ENCODE measurements at places on chromosomes 13 and 19.

DNA sequence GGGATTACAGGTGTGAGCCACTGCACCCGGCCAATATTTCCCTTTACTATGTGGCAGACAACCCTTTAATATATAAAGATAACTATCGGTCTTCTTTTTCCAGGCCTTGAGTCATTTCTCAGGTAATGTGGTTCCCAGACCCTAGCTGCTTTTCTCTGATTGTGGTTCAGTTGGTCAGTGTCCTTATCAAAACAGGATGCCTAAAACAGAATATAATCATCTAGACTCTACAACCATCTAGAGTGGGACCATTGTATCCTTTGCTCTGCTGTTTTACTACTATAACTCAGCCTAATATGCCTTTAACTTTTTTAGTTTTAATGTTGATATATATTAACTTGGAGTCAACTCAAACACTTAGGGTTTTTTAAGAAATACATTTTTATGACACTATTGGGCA, 30.0 kb upstream of the HMGB1 start:
- no peak for DNase-seq

- DNase-seq, result no peak
Measured at GRCh38 chr19:16605115-16605514, 22.9 kb downstream of the MED26 start.

DNA sequence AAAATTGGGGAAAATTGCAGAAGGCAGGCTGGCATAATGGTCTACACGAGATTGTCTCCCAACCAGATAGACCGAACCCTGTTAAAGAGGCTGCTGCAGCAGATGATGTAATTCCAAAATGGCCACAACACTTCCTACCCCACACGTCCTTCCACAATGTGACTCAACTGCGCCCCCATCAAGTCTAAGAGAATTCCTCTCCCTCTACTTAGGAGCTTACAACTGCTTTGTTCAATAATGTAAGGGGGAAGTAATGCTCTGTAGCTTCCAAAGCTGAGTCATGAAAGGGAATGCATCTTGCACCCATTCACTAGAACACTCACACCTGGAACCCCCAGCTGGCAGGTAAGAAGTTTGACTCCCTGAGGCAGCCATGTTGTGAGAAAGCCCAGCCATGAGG, 117.8 kb upstream of the IRS2 start:
- DNase-seq, result peak; percentile 78

DNA sequence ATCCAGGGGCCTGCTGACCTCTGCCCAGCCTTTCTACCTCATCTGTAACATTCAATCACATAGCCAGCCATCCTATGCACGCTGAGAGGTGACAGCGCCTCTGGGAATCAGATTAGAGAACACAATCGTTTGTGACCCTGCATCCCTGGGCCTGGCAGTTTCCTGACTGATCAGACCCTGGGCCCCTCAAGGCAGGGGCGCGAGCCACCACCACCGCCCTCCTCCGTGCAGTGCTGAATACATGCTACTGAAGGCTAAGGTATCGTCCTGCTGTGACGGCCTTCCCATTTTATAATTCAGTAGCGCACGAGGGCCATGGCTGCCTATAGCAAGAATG, 1.3 kb downstream of the TMTC4 start:
- DNase-seq, result no peak

DNA sequence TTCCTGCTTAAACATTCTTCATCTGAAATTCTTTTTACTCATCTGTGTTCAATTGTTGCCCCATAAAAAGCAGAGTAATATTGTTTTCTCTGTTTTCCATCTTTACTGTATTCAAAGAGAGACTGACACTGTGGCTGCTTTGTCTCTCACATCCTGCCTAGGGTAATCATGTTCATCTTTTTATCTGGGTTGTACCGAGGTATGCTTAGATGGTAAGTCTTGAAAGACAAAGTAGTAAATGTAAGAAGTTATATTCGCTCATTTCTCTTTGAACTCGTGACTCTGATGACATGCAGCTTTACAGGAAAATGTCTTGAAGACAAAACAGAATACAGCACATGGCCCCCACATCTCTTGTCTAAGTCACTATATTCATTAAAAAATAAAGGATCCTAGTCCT, 20.0 kb upstream of the CYSLTR2 start:
- no peak for DNase-seq

GRCh38 chr13:44013758-44014291, 134.1 kb downstream of the LACC1 start:
- no peak for DNase-seq

GRCh38 chr13:20116213-20116612, 44.6 kb downstream of the GJA3 start:
- no peak for DNase-seq

GRCh38 chr13:26449063-26449848, 108.2 kb upstream of the WASF3 start:
- DNase-seq, result peak; percentile 23

DNA sequence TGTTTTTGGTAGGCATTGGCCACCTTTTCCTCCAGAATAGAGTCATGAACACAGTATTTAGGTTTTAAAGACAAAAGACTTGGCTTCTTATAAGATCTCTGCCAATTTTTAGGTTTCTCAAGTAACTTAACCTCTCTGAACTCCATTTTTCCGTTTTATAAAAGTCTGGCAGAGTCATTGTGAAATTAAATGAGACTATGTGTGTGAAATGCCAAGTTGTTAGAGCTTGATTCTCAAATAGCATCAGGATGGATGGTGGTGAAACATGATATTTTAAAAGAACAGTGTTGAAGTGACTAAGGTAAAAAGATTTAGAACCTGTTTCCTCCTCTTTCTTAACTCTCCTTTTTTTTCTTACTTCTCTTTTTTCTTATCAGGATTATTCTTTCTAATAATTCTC, 617.7 kb upstream of the SLITRK1 start:
- DNase-seq, result no peak

DNA sequence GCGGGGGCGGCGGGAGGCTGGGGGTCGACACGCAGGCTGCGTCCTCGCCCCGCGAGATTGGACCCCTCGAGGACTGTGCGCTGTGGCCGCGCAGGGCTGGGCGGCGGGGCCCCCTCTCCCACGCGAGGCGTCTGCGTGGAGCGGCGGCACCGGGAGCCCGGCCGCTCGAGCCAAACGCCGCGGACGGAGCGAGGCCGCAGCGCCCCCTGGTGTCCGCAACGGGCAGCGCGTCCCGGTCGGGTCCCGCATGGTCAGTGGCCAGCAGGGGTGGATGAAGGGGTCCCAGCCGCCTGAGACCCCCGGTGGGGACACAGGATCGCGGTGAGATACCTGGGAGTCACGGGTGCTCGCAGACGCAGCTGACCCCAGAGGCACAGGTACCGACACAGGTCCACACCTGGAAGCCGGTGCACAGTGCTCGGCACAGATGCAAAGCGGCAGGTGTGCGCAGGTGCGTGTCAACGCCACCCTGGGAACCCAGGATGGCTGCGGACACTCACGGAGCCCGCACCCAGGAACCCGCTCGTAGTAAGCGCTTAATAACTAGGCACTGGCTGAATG, 2.1 kb upstream of the CIRBP start:
- no peak for DNase-seq

- no peak for DNase-seq
Measured at GRCh38 chr19:50328224-50328872, 829 bp downstream of the KCNC3 start.

DNA sequence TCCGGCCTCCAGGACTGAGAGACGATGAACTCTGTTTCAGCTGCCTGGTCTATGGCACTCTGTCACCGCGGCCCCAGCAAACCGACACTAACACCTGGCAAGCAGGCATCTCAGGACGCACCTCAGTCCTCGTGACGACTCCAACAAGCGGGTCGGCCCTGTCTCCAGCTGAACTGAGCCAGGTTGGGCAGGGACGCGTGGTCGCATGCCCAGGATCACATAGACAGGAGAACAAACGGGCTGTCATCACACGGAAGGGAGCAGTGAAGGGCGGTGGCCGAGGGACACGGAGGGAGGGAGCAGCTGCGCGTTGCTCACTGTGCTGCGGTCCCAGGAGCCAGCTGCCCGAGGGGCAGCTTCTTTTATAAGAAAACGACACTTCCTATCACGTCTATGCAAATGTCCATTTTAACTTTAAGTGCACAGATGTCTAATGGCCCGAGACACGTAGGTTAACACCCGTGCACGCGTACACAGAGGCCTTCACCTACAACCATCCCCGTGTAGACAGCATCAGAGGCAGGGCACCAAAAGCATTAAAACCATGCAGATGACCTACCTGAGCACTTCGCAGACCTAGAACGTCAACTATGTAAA, 8.9 kb downstream of the SGTA start:
- DNase-seq, result no peak

DNA sequence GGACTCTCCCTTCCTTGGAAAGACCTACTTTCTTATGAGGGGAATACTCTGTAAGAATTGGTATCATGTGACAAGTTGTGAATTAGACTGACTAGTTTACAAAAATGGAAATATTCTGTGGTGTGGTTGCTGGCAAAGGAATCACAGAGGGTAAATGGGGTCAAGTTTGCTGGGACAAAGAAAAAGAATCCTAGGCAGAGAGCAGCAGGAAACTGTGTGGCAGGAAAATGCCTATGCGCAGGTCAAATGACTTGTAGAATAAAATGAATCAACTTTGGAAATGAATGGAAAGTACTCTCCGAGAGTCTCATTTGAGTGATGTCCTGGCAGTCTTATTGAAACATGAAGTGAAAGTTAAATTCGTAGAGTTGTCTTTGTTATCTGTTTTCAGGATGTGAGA, 1250.7 kb downstream of the UQCRFS1 start:
- DNase-seq, result no peak

DNA sequence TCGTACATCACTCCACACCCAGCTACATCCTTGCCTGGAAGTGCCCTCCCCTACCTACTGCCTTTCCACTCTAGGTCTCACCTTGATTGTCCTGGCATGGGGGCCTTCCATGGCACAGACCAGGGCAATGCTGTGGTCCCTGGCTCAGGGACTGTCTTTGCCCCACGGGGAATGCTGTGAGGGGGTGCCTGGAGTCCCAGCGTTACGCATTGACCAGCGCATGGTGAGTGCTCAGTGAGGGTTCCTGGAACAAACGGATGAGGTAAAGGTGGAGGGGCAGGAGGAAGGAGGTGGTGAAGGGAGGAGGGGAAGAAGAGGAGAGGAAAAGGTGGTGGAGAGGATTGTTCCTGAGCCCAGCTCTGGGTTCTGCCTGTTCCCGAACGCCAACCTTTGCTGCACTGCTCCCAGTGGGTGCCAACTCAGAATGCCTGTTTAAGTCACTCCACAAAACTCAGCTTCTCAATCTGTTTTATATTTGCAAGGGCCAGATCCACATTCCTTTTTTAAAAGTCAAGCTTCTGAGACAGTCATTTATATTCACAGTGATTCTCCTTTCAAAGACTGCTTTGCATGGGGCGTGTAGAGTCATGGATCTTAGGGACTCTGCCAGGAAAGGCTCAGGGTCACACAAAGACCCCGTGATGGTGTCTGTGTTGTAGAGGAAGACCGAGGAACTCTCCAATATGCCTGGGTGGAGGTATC, 40.8 kb downstream of the CHST8 start:
- DNase-seq, result no peak

GRCh38 chr13:44489751-44490150, 86.4 kb downstream of the TSC22D1 start:
- no peak for DNase-seq

GRCh38 chr19:21584537-21584936, 79.1 kb downstream of the ZNF429 start:
- DNase-seq, result no peak

DNA sequence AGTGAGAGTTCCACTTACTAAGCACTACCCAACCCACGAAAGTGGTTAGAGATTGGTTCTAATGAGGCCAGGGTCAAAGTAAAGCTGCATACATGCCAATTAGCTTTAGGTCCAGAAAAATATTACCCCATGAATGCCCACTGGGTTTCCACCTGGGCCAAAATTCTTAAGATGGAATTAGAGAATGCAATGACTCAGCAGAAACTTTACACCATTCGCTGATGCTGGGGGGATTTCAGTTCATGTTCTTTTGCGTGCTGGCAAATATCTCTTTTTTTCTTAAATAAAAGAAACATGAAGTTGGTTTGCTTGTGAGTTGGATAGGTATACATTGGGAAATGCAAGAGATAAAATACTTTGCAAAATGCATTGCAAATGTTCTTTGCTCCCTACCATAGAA, 715.3 kb upstream of the MIR17HG start:
- DNase-seq, result no peak

- no peak for DNase-seq
Measured at GRCh38 chr19:11460207-11460606, 20.6 kb downstream of the ELAVL3 start.

DNA sequence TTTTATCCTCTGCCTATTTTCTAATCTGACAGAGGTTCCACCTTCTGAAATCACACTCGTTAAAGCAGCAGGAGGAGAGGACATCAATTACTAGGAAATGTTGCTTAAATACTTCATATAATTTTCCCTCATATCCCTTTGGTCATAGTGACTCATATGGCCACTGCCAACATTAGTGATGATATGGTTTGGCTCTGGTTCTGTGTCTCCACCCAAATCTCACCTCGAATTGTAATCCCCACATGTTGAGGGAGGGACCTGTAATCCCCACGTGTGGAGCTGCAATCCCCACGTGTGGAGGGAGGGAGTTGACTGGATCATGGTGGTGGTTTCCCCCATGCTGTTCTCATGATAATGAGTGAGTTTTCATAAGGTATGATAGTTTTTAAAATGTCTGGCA, 618.4 kb upstream of the SLITRK5 start:
- DNase-seq, result no peak

DNA sequence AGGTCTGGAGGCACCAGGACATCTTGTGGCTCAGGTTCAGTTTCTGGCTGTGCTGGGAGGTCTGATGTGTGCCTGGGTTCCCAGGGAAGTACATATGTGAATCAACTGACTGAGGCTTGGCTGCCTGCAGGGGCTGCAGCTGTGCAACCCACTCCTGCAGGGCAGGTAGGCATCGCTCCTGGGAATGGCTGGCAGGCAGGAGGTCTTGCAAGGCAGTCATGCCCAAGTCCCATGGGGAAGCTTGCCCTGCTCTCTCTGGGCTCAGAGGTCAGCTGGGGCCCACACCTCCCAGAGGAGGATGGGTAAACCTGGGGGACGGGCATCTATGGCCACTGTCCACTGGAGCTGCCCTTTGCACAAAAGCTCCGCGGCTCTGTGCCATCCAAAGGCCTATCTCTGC, 1141.8 kb downstream of the SLITRK1 start:
- no peak for DNase-seq

- no peak for DNase-seq
Measured at GRCh38 chr19:29001141-29001581, 211.8 kb downstream of the UQCRFS1 start.

DNA sequence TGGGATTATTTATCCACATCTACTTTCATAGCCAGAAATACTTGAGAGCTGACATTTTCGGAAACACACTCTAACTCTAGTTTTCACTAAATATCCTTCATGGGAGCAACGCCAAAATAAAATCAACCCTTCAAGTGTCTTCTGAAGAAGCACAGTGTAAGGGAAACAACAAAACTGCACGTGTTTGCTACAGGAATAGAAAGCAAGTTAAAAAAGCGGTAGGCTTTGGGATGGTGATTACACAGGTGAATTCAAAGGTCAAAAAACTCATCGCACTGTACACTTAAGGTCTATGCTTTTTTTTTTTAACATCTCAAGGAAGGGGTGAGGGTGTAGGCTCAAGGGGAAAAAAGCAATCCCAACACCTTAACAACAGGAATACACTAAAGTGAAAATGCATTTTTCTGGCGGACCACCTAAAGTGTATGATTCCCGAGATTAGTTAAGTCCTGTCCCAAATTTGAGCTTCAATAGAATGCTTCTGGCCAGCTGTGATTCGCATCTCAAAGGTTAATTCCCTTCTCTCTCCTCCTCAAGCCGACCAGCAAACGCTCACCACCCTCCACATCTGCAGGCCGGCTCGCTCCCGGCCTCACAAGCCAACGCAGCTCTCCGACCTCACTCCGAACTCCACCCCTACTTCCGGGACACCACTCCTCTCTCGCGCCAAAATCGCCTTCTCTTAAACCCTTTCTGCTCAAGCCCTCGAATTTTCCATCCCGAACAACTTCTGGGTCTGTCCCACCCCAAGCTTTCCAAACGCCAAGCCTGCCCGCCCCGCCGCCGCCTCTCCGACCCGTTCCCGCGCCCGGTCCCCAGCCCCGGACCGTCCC, 1.1 kb downstream of the ARGLU1 start:
- no peak for DNase-seq
